WTC11 (cell line): ENCODE measurements at places on chromosomes 1 and 21. TPM values are rescaled to one million over a fixed set of nuclear protein-coding genes. Genes with fewer than 3 reads are reported as not detected.

GRCh38 chr1:91123319-91123718 is 101.5 kb upstream of the ZNF644 start:
- no peaks in the 10 kb centered on the region for H3K27me3 ChIP-seq
- H3K27ac ChIP-seq, result peak overlapping the region; percentile 98
- H3K4me3 ChIP-seq, result peak overlapping the region; percentile 29
- H3K4me1 ChIP-seq, result peaks cover 76% of the 10 kb centered on the region
- no peaks in the 10 kb centered on the region; the same call in 1 of the 2 replicates for H3K36me3 ChIP-seq
- no peak for DNase-seq

- 0 out of 2 replicates have a peak overlapping the region, but pooled peaks have one; percentile 18 for H3K27ac ChIP-seq
- peak; percentile 70 for DNase-seq
Measured at GRCh38 chr1:179867493-179868330, 9.9 kb downstream of the TOR1AIP2 start.

DNA sequence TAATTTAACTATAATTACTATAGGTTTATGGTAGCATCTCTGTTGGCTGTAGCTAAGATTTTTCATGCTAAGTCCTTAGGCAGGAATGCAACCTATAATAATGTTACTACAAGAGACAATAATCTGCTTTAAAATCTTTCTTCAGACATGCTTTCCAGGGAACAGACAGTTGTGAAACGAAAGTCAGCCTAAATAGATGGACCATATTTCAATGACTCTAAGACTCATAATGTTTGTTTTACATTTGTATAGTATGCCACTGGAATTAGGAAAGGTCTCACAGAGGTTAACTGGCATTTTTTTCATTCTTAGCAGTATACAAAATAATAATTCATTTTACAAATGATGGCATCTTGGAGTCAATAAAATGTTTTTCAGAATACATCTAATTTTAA is 8.1 kb downstream of the RERE start:
- H3K4me1 ChIP-seq, result peaks cover 42% of the 10 kb centered on the region
- no peak for DNase-seq
- H3K36me3 ChIP-seq, result no peaks in the 10 kb centered on the region
- H3K4me3 ChIP-seq, result no peak overlapping the region
- no peak overlapping the region for H3K27ac ChIP-seq

DNA sequence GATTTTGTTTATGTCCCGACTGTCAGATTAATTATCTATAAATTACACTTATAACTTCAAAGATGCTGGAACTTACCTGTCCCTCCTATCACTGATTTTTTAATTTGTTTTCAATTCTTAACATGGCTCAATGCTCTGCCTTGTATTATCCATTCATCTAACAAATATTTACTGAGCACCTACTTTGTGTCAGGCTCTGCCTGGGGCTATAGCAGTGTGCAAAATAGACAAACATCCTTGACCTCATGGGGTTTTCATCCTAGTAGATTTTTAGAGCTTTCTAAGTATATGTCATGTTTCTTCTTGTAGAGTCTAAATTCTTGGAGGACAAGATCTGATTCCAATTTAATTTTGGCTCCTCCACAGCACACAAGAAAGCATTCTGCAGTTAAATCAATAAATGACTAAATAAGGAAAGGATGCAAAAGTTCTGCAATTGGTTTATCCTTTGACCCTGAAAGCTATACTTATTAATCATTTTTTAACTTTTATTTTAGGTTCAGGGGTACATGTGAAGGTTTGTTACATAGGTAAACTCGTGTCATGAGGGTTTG is 10.8 kb upstream of the SMYD2 start:
- H3K27me3 ChIP-seq, result peaks cover under 1% of the 10 kb centered on the region; the same call in 1 of the 2 replicates
- no peak for DNase-seq
- H3K27ac ChIP-seq, result no peak overlapping the region

- 0 out of 2 replicates have a peak, but pooled peaks cover 7% of the 10 kb centered on the region for H3K4me1 ChIP-seq
- H3K36me3 ChIP-seq, result peaks cover 15% of the 10 kb centered on the region
- peaks cover 2% of the 10 kb centered on the region; the same call in 1 of the 2 replicates for H3K27me3 ChIP-seq
- DNase-seq, result no peak
- H3K4me3 ChIP-seq, result no peak overlapping the region
Measured at GRCh38 chr1:53135735-53136114, 6.7 kb downstream of the SLC1A7 start.

DNA sequence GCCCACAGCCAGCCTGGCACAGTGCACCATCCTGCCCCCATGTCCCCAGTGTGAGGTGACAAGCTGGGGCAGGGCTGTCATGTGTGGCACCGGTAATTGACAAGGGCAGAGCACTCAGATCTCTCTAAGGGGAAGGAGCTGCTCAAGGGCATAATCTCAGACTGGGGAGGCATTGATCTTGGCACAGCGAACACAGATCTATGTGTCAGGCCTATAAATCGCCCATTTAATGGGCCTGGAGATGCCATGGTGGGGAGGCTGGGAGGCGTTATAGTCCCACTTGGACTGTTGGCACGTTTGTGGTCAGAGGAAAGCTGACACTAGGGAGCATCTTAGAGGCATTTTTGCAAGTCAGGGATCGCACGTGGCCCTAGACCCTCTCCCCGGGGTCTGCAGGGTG is 594.1 kb downstream of the PTPRU start:
- no peaks in the 10 kb centered on the region for H3K27me3 ChIP-seq
- no peak overlapping the region for H3K4me3 ChIP-seq
- no peak for DNase-seq
- no peaks in the 10 kb centered on the region for H3K4me1 ChIP-seq
- no peak overlapping the region for H3K27ac ChIP-seq
- H3K36me3 ChIP-seq, result no peaks in the 10 kb centered on the region

- H3K27ac ChIP-seq, result peak overlapping the region; percentile 80
- H3K4me1 ChIP-seq, result peaks cover 15% of the 10 kb centered on the region
- no peaks in the 10 kb centered on the region for H3K36me3 ChIP-seq
- H3K27me3 ChIP-seq, result no peaks in the 10 kb centered on the region
Measured at GRCh38 chr1:216221260-216221700, 202.0 kb downstream of the USH2A start.

The FDPS gene
- total RNA-seq, result 342 to 366 TPM (median 354 TPM) in 3 replicates

The HES2 gene
- 1.9 to 2.7 TPM (median 1.9 TPM) in 3 replicates for total RNA-seq

The ELF3 gene
- 13.7 to 15.0 TPM (median 14.4 TPM) in 3 replicates for total RNA-seq
